ENCODE measurements at places on chromosomes 12 and 14. TPM values are rescaled to one million over a fixed set of nuclear protein-coding genes. Genes with fewer than 3 reads are reported as not detected.

KRT3 gene
- total RNA-seq: not detected

MYO1H gene
- not detected for total RNA-seq

- H3K36me3 ChIP-seq: no peaks in the 10 kb centered on the region
- no peak overlapping the region for H3K4me3 ChIP-seq
- no peak for DNase-seq
- H3K27ac ChIP-seq: no peak overlapping the region
Measured at GRCh38 chr12:41228066-41228820, 40.1 kb downstream of the PDZRN4 start.

DNA sequence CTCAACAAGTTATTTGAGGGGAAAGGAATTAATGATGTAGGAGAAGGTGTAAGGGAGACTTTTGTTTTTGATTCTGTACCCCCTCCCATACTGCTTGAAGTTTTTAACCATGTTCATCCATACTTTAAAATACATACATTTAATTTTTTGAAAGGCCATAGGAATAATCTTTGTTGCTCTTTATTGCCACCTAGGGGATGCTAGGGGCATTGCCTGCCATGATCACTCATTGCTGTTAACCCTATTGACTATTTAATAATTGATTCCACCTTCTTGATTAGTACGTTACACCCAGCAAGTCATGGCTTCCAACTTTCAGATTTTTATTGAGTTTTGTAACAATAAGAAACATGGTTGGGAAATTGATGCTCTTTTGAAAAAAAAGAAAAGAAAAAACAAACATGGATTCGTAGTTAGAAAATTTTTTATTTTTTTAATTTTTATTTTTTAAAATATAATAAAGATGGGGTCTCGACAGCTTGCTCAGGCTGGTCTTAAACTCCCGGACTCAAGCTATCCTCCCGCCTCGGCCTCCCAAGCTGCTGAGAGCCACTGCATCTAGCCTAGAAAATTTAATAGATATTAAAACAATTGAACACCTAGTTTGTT, 8.5 kb upstream of the PRKAB1 start:
- H3K27me3 ChIP-seq: peaks cover 31% of the 10 kb centered on the region
- peak; percentile 50 for DNase-seq
- H3K4me1 ChIP-seq: no peaks in the 10 kb centered on the region
- no peak overlapping the region for H3K4me3 ChIP-seq
- H3K27ac ChIP-seq: no peak overlapping the region

GRCh38 chr12:31021809-31022494, 51.7 kb upstream of the DDX11 start:
- H3K27ac ChIP-seq: no peak overlapping the region
- no peak for DNase-seq
- no peaks in the 10 kb centered on the region for H3K27me3 ChIP-seq
- no peaks in the 10 kb centered on the region for H3K4me1 ChIP-seq

- peaks cover 14% of the 10 kb centered on the region for H3K4me1 ChIP-seq
- no peak overlapping the region for H3K4me3 ChIP-seq
- H3K36me3 ChIP-seq: peaks cover 7% of the 10 kb centered on the region
- peak; percentile 66 for DNase-seq
- H3K27ac ChIP-seq: peak overlapping the region; percentile 48
- no peaks in the 10 kb centered on the region for H3K27me3 ChIP-seq
Measured at GRCh38 chr12:111529424-111530368, 69.4 kb downstream of the ATXN2 start.

Measured in neural progenitor cell (in vitro differentiated cells).